Suprapubic skin (tissue), 4 donors: ENCODE measurements at places on chromosomes 3 and 15. TPM values are rescaled to one million over a fixed set of nuclear protein-coding genes. Genes with fewer than 3 reads are reported as not detected.

- peak overlapping the region; percentile 83 for H3K4me3 ChIP-seq
- no peak for DNase-seq
- H3K36me3 ChIP-seq = no peaks in the 10 kb centered on the region
- peaks cover 26% of the 10 kb centered on the region for H3K27me3 ChIP-seq
- peaks cover 17% of the 10 kb centered on the region for H3K4me1 ChIP-seq
- no peak overlapping the region for H3K27ac ChIP-seq
Observed at GRCh38 chr3:133896002-133896761, 500 bp upstream of the RAB6B start.

DNA sequence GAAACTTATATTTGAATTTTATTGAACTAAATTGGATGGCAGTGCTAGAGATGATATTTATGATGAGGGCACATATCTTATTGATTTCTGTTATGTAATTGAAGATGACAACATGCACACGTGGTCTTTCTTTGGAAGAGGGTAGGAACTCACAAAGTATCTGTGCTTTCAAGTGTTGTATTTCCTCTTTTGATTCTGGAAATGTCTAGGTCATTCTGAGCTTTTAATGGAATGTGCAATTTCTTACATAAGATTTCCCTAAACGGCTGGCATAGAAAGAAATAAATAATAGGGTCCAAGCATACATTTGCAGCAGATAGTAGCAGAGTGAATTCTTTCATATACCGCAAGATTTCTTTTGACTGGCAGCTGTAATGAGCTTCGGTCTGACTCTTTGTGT is 10.1 kb upstream of the GPR171 start:
- H3K27ac ChIP-seq = no peak overlapping the region
- no peak for DNase-seq
- no peak overlapping the region for H3K4me3 ChIP-seq
- no peaks in the 10 kb centered on the region for H3K27me3 ChIP-seq
- no peaks in the 10 kb centered on the region for H3K36me3 ChIP-seq

DNA sequence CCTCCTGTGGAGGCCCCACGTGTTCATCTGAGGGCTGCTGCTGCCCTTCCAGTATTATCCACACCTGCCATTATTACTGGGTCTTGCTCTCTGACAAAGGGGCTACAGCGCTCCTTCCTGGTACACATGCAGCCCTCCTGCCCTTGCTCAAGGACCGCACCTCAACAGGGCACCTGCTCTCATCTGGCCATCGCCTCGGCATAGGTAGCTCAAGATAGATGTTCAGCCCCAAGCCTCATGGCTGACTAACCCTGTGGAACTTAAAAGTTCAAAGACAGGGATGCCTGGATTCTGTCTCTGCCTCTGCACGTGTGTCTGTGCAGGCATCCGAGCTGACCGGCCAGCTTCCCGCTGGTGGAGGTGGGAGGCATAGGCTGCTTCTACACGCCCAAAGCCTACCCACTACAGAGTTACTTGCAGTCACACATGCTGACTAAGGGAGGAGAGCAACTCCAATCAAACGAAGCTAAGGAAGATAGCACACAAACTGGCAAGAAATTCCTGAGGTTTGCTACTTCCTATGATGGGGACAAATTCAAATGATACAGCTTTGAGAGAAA is 152.5 kb upstream of the ATP10A start:
- no peak overlapping the region for H3K4me3 ChIP-seq
- no peaks in the 10 kb centered on the region for H3K4me1 ChIP-seq
- H3K27me3 ChIP-seq = peaks cover 7% of the 10 kb centered on the region
- no peaks in the 10 kb centered on the region for H3K36me3 ChIP-seq
- no peak for DNase-seq

DNA sequence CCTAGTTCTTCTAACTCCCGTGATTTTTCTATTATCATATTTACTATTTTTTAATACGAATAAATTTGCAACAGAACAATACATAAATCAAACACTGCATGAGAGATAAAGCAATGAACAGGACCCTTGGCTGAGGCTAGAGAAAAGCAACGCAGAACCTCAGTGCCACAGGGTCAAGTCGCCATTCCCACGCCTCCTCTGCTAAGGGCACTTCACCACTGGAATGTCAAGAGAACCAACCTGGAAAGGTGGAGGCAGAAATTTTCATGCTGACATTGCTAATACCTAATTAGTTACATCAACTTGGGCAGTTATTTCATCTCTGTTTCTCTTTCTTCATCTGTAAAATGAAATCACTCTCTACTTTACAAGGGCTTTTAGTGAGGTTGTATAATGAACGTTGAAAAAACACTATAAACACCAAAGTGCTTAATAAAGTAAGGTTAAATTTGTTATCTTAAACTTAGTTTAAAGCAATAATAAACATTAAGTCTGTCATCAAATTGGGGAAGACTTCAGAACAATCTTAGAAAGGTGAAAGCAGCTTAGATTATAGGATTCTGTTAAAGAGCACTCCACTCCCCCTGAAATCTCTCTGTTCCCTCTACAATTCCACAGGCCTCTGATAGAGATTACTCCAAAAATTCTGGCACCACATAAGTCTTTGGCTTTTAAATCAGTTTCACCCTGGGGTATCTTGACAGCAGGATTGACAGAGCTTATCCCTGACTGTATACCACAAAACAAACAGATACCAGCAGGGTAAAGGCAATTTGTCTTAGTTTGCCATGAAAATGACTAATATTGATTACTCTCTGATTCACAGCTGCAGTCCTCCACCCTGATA is 41.9 kb downstream of the PLCH1 start:
- no peaks in the 10 kb centered on the region for H3K27me3 ChIP-seq
- H3K36me3 ChIP-seq = no peaks in the 10 kb centered on the region
- peaks cover 3% of the 10 kb centered on the region for H3K4me1 ChIP-seq
- H3K27ac ChIP-seq = no peak overlapping the region
- DNase-seq = no peak

- no peak overlapping the region for H3K27ac ChIP-seq
- peaks cover 29% of the 10 kb centered on the region for H3K4me1 ChIP-seq
Observed at GRCh38 chr3:63860776-63861175, 2.8 kb downstream of the THOC7 start.

GRCh38 chr3:60388731-60389130 is 862.5 kb downstream of the FHIT start:
- no peak overlapping the region for H3K27ac ChIP-seq
- H3K36me3 ChIP-seq = no peaks in the 10 kb centered on the region
- DNase-seq = no peak
- H3K4me3 ChIP-seq = no peak overlapping the region
- no peaks in the 10 kb centered on the region for H3K27me3 ChIP-seq

- H3K27me3 ChIP-seq = no peaks in the 10 kb centered on the region
- peaks cover 27% of the 10 kb centered on the region for H3K36me3 ChIP-seq
- H3K4me3 ChIP-seq = peak overlapping the region; percentile 90
- H3K4me1 ChIP-seq = peaks cover 24% of the 10 kb centered on the region
Observed at GRCh38 chr15:23038726-23039142, 635 bp downstream of the TUBGCP5 start.

GRCh38 chr3:68271145-68271544 is 616.7 kb upstream of the SUCLG2 start:
- DNase-seq = no peak
- no peak overlapping the region for H3K27ac ChIP-seq
- no peak overlapping the region for H3K4me3 ChIP-seq
- no peaks in the 10 kb centered on the region for H3K4me1 ChIP-seq
- H3K27me3 ChIP-seq = no peaks in the 10 kb centered on the region
- H3K36me3 ChIP-seq = no peaks in the 10 kb centered on the region

The ANKRD63 gene
- total RNA-seq = not detected

The SLC38A3 gene
- total RNA-seq = 1.5 TPM

The CLDN18 gene
- total RNA-seq = not detected

The MUC4 gene
- not detected for total RNA-seq

The WDR5B gene
- total RNA-seq = 4.3 TPM
